Activated T-helper 1 cell treated with anti-CD3 and anti-CD28 coated beads, Interleukin-2, amount 50 U/mL, for 16 hours (primary cell): ENCODE measurements at places on chromosomes 5 and 9.
A peak's percentile ranks its signal among the peaks of the same experiment; 100 is the strongest.

DNA sequence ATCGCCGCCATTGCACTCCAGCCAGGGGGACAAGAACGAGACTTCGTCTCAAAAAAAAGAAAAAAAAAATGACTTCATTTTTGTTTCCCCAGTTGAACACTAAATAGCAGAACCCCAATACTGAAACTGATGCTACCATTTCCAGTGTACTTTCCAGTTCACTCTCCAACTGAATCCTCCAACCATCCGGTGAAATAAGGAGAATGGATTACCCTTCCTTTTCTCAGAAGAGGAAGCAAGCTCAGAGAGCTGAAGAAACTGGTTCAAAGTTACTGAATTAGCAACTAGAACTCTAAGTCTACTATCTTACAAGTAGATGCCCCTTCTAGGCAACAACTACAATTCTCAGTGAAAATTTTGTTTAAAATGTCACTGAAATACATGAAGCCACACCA, 3.9 kb downstream of the FAM13B start:
- DNase-seq = no peak

DNA sequence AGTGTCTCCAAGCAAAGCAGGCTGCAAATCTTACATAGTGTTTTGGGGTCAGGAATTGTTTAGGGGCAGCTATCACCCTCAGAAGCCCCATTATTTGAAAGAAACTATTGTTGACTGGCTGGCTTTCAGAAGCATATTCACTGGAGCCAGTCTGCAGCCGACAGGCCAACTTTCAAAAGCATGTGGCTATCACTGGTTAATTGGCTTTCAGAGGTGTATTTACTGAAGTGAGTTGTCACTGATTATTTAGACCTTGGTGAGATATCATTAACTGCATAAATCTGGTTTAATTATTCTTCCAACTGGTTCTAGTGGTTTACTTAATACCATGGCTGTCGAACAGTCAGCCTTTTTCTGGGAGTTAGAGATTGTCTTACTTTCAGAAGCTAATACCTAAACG, 247.0 kb downstream of the CWC27 start:
- DNase-seq = no peak

- no peak for DNase-seq
Measured at GRCh38 chr5:80481019-80481893, 6.6 kb upstream of the FAM151B start.

GRCh38 chr5:79947567-79947966, 43.5 kb downstream of the MTX3 start:
- DNase-seq = no peak

- no peak for DNase-seq
Measured at GRCh38 chr9:92173318-92173717, 58.1 kb upstream of the SPTLC1 start.

- DNase-seq = no peak
Measured at GRCh38 chr5:119583684-119584083, 45.7 kb upstream of the FAM170A start.

- DNase-seq = no peak
Measured at GRCh38 chr5:107389130-107389774, 281.5 kb downstream of the EFNA5 start.

DNA sequence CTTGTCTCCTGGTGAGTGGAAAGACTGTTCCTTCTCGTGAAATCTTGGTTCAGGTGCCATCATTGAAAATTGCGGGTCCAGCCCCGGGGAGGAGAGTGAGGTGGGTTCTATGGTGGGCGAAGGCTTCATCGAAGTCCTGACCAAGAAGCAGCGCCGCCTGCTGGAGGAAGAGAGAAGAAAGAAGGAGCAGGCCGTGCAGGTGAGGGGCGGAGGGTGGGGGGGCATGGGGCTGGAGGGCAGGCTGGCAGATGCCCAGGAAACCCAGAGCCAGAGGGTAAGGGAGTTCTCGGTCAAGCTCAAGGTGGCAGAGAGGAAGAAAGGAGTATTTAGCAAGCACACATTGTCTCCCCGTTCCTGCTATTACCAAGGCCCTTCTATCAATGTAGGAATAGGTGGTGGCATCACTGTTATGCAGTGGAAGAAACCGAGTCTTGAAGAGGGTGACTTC, 24.3 kb upstream of the POMT1 start:
- DNase-seq = peak; percentile 38
